ENCODE measurements at places on chromosomes 2 and 18.
A peak's percentile ranks its signal among the peaks of the same experiment; 100 is the strongest.

DNA sequence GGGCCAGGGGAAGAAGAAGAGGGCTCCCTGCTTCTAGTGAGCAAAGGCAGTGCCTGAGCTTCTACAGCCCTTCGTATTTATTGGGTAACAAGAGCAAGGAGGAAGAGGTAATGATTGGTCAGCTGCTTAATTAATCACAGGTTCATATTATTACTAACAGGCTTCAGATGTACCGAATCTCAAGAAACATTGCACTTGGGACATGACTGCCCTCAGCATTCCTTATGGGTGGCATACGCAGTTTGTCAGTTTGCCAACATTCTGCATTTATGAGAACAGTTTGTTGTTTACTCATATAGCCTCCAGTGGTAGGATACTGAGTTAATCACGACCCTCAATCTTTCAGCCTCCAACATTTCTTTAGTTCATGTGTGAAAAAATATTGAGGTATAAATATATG, 84.5 kb downstream of the HIBCH start:
- no peak for DNase-seq

- DNase-seq, result no peak
Observed at GRCh38 chr2:62966991-62967390, 83.6 kb upstream of the OTX1 start.

GRCh38 chr2:202460119-202460518, 84.0 kb downstream of the BMPR2 start:
- DNase-seq, result no peak

GRCh38 chr2:216632346-216632951, 771 bp upstream of the IGFBP2 start:
- no peak for DNase-seq

DNA sequence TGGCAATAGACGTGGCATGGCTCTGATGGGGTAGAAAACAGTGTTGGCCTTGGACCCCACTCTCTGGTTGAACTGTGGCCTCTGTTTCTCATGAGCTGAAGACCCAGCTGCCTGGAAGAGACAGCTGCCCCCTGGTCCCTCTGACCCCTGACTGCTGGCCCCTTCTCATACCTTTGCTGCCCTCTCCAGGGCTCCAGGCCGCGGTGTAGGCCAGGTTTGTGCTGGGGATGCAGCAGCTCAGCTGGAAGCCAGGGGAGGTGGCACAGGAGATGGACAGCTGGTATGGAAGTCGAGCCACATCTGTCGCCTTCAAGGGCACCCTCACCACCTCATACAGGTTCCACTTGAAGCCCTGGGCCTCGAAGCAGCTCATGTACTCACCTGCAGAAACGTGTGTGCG, 31.7 kb upstream of the SELENOI start:
- DNase-seq, result no peak

DNA sequence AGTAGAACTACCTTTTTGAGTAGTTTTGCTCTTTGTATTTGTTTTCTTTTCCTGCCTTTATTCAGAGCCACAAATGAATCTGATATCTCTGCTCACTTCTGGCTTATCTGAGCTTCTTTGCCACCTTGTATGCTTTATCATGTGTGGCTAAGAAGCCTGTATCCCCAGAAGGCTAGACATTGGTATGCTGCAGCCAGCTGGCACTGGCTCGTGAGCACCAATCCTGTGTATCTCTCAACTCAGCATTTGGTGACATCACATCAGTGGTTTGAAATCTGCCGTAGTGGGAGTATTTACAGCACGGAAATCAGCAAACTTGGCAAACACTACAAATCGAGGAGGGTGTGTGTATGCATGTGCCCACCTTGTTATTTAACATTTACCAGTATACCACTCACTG, 183.7 kb upstream of the LHCGR start:
- DNase-seq, result no peak

- DNase-seq, result no peak
Observed at GRCh38 chr2:48541666-48542389, 11.9 kb downstream of the STON1 start.

DNA sequence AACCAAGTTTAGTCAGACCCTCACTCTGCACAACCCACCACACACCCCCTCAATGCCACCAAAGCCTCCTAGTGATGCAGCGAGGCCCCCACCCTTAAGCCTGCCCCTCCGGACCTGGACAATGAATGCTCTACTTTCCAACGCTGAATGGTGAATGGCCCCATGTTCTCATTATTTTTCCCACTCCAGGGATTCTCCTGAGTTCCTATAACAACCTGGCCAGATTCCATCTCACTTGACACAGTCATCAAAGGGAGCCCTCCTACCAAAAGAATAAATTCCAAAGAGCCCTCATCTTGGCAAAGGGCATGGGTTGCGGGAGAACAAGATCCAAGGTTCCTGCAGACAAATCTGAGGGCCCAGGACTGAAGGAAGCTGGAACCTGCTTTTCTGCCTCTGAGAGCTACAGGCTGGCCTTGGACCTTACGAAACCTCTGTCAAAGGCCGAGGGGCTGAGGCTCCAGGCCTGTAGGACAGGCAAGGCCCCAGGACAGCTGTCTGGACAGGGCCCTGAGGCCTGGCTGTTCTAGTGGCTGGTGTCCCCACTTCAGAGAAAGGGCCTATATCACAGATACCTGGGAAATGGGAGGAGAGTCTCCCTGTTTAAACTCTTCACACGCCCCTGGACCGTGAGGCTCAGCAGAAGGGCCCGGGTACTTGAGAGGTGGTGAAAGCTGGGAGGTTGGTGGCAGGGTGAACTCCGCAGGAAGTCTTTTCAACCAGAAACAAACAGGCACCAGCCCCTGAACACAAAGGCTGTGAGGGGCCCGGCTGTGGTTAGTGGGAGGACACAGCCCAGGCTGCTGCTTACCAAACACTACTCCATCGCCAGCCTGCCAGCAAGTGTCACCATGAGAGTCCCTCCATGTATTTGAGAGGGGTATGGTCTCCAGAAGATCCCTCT, 27.3 kb downstream of the SFXN5 start:
- DNase-seq, result no peak

GRCh38 chr2:217193431-217194340, 333.8 kb upstream of the TNP1 start:
- DNase-seq, result no peak

GRCh38 chr18:59681521-59682004, 15.7 kb downstream of the CCBE1 start:
- no peak for DNase-seq

GRCh38 chr2:127066942-127067341, 40.0 kb downstream of the BIN1 start:
- no peak for DNase-seq

DNA sequence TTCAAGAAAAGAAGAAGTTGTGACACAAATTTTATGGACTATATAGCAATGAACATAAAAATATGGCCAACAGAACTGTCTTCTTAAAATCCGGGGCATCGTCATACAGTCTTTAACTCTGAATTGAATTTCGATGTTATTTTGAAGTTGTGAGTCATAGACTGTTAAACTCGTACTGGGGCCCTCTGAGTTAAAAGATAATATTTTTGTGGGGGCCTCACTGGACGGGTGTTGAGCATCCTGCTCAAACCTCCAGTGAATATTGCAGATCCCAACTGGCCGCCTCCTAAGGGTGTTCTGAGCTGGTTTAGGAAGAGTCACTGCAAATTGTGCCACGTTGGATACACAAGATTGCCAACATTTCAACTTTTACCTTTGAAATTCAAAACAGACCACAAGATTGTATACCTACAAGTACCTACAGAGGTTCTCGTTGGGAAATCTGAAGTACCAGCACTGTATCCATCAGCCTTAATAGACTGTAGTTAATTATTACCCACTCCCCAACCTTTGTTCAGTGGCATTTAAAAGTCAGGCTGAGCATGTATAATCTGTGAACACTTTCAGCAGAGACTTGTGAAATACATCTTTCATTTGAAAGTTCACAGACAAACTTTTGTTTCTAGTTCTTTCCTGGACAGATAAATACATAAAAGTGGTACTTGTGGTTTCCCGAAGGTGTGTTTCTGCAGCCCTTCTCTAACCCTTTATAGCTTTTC, 27.8 kb downstream of the KLHL23 start:
- no peak for DNase-seq

- DNase-seq, result peak; percentile 73
Observed at GRCh38 chr2:112055730-112056625, 909 bp downstream of the TMEM87B start.

DNA sequence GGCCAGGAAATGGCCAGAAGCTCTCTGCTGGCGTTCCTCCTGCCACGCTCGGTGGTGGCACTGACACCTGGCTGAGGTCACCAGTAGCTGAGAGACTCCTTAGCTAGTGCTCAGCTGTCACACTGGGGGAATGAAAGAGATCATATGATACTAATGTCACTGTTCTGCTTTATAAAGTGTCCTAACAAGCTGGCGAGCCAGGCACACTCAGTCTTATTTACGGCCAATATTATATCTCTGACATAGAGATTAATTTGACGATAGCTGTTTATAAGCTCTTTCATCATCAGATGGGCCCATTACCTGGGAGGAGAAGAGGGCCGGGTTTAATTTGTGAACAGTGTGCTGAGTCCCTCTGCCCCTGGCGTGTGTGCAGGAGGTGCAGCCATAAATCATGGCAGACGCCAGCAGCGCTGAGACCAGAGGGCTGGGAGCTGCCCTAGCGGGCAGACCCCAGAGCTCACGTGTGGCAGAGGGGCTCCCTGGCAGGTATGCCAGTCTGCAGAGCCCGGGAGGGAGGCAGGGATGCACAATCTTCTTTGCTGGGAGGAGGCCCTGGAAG, 246.5 kb downstream of the HAUS1 start:
- no peak for DNase-seq

DNA sequence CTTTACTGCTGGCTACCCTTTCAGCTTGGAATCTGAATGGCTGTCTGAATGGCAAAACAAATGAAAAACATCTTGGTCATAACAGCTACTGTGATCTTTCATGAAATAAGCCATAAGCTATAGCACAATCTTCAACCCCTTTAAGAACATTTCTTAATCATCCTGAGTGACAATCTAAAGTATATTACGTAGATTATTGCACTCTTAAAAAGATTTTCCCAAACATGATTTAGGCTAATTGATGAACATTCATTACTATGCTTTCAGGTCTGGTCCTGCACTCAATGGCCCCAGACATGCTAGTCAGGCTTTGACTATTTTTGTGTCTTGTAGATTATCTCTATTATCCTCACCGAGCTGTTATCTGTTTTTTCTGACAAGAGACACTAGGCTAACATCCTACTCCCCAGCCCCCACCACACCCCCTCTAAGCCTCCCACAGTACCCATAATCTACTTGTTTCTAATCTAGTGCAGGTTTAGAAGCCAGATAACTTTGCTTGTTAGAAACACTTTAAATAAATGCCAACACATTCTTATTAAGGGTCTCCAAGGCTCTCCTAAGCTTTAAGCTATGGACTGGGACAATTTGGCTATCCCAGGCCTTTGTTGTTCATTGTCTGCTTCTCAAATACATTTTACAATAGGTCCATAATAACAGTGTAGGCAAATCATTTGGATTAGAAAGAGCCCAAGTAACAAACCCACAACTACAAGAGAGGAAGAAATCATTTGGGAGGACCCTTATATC, 4.2 kb downstream of the SMAD2 start:
- DNase-seq, result no peak

DNA sequence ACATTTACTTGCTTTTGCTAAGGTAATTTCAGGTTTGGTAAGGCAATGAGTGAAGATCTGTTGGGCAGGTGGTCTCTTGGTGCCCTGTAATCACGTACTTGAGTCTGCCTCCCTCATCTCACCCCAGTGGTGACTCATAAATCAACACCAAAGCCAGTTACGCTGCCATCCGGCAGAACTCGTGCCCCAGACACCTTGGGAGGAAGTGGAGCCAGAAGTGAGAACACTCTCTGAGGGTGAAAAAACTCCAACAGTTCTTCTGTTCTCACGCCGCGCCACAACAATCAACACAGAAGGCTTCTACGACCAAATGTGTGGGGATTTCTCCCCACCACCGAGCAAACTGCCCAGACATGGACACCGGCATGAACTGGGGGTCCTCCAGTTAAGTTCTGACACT, 206.2 kb downstream of the ARL4C start:
- DNase-seq, result peak; percentile 83

GRCh38 chr2:236938126-236938525, 147.6 kb upstream of the COPS8 start:
- DNase-seq, result no peak

- DNase-seq, result no peak
Observed at GRCh38 chr2:196391149-196391479, 219.7 kb upstream of the STK17B start.

- no peak for DNase-seq
Observed at GRCh38 chr18:59577386-59577655, 119.9 kb downstream of the CCBE1 start.

GRCh38 chr2:102438578-102438977, 15.6 kb downstream of the IL18RAP start:
- DNase-seq, result no peak

- DNase-seq, result no peak
Observed at GRCh38 chr2:20222014-20222768, 2.7 kb downstream of the SDC1 start.

GRCh38 chr2:9124231-9124741, 82.3 kb upstream of the ASAP2 start:
- peak; percentile 23 for DNase-seq

DNA sequence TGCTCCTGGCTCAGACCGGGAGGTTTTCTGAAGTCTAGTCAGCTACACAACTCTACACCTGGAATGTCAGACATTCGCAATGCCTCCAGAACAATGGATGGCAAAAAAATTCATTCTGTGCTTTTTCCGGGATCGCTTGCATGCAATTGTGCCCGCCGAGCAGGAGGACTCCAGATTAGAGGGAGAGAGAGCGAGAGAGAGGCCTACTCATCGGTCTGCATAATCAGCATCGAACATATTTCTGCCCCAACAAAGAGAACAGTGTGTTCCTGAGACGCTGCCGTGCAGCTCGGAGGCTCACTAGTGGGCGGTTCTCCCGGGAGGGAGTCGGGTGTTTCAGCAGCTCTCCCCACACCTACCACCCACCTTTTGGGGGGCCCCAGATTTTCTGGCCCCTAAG, 117.1 kb downstream of the KLHL29 start:
- DNase-seq, result no peak

DNA sequence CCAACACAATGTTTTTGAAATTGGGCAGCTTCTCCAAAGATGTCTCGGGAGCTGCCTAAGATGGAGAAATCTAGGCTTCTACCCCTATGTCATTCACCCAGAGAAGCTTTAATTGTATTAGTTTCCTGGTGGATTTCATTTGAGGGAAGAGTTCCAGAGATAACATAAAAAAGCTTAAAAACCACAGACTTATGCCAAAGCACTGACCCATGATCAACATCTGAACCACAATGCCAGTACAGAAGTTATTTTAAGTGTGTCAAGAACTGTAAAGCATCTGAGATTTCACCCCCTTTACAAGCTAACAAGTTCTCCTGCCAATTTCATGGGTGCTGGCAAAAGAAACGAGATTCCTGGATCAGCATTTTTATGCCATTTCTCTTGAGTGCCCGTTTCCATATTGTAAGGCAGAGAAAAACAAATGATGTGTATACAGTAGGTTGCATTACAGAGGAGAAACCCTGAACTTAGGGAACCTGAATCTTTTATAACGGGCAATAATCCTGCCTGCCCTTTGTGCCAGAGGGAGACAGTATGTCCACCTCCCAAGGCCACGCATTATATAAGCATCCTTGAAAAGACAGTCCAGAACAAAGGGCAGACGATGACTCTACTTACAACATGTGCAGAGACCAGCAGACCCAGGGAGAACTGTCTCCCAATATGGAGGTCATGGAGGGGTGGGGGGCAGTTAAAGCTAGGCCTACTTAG, 44.1 kb downstream of the MREG start:
- DNase-seq, result no peak

- no peak for DNase-seq
Observed at GRCh38 chr2:235194351-235194750, 242.5 kb downstream of the SH3BP4 start.

Measured in dermis blood vessel endothelial cell (primary cell).